SJCRH30 (cell line): ENCODE measurements at places on chromosomes 5 and 9. TPM values are rescaled to one million over a fixed set of nuclear protein-coding genes. Genes with fewer than 3 reads are reported as not detected.

Gene ZNG1A
- 79.4 and 91.8 TPM in 2 replicates for total RNA-seq

Gene TSSK1B
- 0.08 TPM in 1 of 2 replicates, not detected in the other for total RNA-seq

Gene DEPDC1B
- 31.4 and 33.9 TPM in 2 replicates for total RNA-seq

Gene TMEM174
- total RNA-seq: not detected in 2 replicates

Gene PCDHB10
- 9.7 and 9.8 TPM in 2 replicates for total RNA-seq

Gene NMUR2
- total RNA-seq: not detected in 2 replicates

- peaks cover 6% of the 10 kb centered on the region for H3K27me3 ChIP-seq
- H3K4me3 ChIP-seq: no peak overlapping the region
- no peak overlapping the region for H3K27ac ChIP-seq
- H3K4me1 ChIP-seq: peaks cover 15% of the 10 kb centered on the region
- no peaks in the 10 kb centered on the region for H3K36me3 ChIP-seq
- no peak for DNase-seq
Observed at GRCh38 chr9:137141050-137141810, 2.3 kb downstream of the GRIN1 start.

DNA sequence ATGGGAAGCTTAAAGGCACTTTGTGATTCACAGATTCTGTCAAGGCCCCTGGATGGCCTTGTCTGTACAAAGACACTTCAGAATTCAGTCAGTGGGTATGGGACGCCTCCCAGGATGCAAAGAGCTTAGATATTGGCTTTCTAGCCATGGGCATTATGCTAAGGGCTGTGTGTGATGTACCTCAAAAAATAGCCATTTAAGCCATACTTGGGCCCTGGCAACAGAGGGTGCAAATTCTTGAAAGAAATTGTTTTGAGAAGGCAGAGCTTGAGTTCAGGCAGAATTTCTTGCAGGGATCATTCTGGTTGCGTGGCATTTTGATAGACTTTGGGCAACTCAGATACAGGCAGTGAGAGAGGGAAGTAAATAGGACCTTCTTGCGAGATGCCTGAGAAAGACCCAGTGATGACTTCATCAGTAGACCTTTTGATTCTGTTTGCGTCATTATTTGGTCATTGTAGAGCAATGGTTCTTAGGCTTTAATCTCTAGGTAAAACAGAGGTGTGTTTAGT lies 3.9 kb downstream of the CYFIP2 start:
- no peaks in the 10 kb centered on the region for H3K36me3 ChIP-seq
- no peak overlapping the region for H3K27ac ChIP-seq
- no peak for DNase-seq
- H3K4me3 ChIP-seq: no peak overlapping the region

DNA sequence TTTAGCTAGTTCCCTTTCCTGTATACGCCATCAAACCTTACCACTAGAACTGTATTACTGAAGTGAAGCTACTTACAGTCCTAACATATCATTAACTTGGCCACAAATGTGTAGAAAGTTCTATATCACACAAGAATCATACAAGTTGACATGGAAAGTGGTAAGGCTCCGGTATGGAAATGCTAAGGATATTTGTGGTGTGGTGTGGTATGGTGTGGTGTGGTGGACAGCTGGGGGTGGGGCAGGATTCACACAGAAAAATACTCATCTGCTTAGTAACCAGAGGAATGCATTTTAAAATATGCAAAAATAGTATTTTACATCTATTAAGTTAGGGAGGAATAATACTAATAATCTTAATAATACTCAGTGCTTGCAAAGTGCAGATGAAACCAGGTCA lies 69.4 kb downstream of the TRPC7 start:
- H3K4me1 ChIP-seq: no peaks in the 10 kb centered on the region
- H3K27ac ChIP-seq: no peak overlapping the region
- H3K27me3 ChIP-seq: no peaks in the 10 kb centered on the region
- no peak overlapping the region for H3K4me3 ChIP-seq

DNA sequence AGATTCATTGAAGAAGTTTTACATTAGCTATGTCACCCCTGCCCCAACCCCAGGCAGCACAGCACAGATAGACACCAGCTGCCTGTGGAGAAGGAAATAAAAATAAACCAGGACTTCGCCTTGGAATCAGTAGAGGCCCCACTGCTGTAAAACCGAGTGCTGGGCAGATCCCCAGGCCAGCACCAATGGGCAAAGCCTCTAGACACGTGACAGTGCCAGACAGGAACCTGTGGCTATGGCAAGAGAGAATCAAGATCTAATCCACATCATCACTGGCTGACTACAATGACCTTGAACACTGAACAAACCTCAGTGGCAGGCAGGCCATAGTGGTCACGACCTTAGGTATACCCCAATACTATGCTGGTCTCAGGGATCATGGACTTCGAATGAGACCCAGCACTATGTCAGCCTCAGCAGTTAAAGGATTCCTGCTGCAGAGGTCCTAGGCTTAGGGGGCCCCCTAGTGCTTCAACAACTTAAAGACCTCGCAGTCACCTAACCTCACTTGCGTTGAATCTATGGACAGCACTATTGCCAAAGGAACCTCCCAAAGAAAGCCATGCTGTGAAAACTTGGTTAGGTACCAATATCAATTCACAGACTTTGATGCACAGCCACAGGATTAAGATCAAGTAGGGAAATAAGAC lies 2118.6 kb upstream of the C9orf72 start:
- H3K27me3 ChIP-seq: no peaks in the 10 kb centered on the region
- no peaks in the 10 kb centered on the region for H3K4me1 ChIP-seq
- H3K27ac ChIP-seq: no peak overlapping the region
- H3K4me3 ChIP-seq: no peak overlapping the region
- peak; percentile 62 for DNase-seq
- H3K36me3 ChIP-seq: no peaks in the 10 kb centered on the region

DNA sequence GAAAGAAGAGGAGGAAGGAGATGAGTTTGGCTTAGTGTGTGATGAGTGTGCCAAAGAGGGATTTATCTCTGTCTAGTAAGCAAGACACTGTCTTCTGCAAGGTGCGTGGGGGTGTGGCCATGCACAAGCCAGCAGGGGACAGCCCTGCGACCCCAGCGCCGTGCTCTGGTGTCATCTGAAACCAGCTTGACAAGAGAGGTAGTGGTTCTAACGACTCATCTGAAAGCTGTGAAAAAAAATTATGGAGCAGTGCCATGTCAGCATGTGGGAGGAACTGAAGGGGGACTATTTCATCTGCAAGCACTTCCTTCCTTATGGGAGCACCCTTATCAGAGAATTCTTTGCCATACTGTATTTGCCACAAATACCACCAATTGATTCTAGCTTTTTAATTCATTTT lies 398.6 kb downstream of the PSAT1 start:
- peaks cover 2% of the 10 kb centered on the region; the same call in 1 of the 2 replicates for H3K4me1 ChIP-seq
- no peak overlapping the region for H3K27ac ChIP-seq
- DNase-seq: no peak

DNA sequence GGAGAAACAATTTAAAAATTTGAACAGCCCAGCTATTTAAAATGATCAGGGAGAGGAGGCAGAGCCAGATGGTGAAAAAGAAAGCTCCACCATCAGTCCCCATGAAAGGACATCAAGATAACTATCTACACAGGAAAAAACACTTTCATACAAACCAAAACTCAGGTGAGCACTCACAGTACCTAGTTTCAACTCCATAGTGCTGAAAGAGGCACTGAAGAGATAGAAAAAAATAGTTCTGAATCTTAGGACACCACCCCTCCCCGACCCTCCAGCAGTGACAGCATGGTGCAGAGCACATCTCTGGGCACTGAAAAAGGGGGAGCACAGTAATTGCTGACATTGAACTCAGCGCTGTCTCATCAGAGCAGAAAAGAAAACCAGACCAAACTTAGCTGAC lies 732.9 kb downstream of the CETN3 start:
- no peak for DNase-seq
- H3K27me3 ChIP-seq: no peaks in the 10 kb centered on the region
- H3K36me3 ChIP-seq: no peaks in the 10 kb centered on the region
- H3K4me3 ChIP-seq: no peak overlapping the region
- no peaks in the 10 kb centered on the region for H3K4me1 ChIP-seq
- no peak overlapping the region for H3K27ac ChIP-seq

DNA sequence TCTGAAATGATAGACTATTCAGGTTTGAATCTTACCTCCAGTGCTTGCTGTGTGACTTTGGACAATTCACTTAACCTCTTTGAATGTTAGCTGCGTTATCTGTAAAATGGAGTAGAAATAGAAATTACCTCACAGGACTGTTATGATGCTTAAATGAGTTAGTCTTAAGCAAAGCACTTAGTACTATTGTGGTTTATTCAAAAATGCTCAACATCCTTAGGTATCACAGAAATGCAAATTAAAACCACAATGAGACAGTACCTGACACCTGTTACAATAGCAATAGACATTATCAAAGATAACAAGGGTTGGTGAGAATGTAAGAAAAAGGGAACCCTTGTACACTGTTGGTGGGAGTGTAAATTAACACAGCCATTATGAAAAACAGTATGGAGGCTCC lies 77.6 kb upstream of the FREM1 start:
- no peaks in the 10 kb centered on the region for H3K36me3 ChIP-seq
- no peak overlapping the region for H3K4me3 ChIP-seq
- no peaks in the 10 kb centered on the region for H3K27me3 ChIP-seq
- no peak overlapping the region for H3K27ac ChIP-seq
- no peaks in the 10 kb centered on the region for H3K4me1 ChIP-seq
- no peak for DNase-seq

- no peaks in the 10 kb centered on the region for H3K27me3 ChIP-seq
- no peaks in the 10 kb centered on the region for H3K36me3 ChIP-seq
- H3K27ac ChIP-seq: no peak overlapping the region
- H3K4me3 ChIP-seq: no peak overlapping the region
Observed at GRCh38 chr5:67043796-67044511, 152.6 kb downstream of the CD180 start.

GRCh38 chr5:58056546-58056945 lies 403.3 kb downstream of the PLK2 start:
- H3K4me1 ChIP-seq: no peaks in the 10 kb centered on the region
- H3K36me3 ChIP-seq: no peaks in the 10 kb centered on the region
- DNase-seq: no peak
- no peaks in the 10 kb centered on the region for H3K27me3 ChIP-seq

GRCh38 chr9:128624566-128624965 lies 32.1 kb downstream of the DYNC2I2 start:
- no peak for DNase-seq
- H3K27me3 ChIP-seq: no peaks in the 10 kb centered on the region
- no peak overlapping the region for H3K4me3 ChIP-seq
- H3K27ac ChIP-seq: no peak overlapping the region

DNA sequence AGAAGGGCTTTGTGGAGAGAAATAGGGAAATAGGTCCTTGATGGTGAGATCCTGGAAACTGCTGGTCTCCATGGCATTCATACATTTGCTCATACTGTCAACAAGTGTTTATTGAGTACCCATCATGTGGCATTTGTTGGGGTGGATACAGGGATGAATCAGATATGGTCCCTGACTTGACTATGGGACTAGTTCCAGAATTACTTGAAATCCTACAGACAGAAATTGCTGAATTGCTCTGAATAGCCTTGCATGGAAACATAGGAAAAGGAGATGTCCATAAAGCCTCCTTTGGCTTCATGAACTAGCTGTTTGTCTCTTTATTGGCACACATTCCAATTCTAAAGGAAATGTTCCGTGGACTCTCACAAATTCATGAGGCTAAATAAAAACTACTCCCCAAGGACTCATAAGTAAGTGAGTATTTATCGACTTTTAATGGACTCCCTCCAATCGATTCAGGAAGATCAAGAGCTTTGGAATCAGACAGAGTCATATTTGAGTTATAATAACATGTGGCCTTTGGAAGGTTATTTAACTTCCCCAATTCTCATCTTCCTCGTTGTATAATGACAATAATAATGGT lies 122.4 kb upstream of the C6 start:
- no peaks in the 10 kb centered on the region for H3K4me1 ChIP-seq
- no peaks in the 10 kb centered on the region for H3K36me3 ChIP-seq
- DNase-seq: no peak
- H3K4me3 ChIP-seq: no peak overlapping the region
- no peak overlapping the region for H3K27ac ChIP-seq
- H3K27me3 ChIP-seq: no peaks in the 10 kb centered on the region

DNA sequence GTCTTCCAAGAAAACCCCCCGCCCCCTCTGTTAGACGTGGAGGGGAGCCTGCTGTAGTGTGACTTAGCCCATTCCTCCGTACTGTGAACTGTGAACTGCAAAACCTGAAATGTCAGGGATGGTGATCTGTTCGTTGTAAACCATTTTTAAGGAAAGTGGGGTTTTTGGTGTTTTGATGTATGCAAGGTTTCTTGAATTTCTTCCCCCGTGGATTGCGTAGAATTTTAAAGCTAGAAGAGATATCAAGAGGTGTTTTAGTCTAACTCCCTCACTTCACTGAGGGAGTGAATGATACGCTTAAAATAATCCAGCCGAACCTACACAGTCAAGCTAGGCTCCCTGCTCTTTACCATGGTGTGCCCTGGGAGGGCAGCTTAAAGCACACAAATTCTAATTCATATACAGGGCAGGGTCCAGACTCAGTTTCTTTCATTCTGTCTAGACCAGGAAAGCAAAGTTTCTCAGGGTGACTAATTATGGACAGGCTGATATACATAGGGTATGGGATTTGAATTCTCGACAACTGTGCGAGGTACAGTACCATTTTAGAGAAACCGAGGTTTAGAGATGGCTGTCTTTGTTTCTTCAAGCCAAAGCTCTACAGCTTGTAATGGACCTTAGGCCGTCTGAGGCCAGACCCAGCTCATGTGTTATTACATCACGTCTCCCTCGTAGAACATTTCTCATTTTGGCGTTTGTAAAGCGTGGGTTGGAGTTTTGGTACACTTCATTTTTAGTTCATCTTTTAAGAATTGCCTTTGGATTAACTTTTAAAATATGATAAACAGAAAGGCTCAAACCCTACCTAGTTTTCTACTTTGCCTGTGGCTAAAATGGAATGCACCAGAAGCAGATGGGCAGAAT lies 2.7 kb downstream of the PTGER4 start:
- DNase-seq: no peak
- H3K4me1 ChIP-seq: peaks cover 8% of the 10 kb centered on the region
- no peaks in the 10 kb centered on the region; the same call in 1 of the 2 replicates for H3K36me3 ChIP-seq
- H3K27ac ChIP-seq: no peak overlapping the region

DNA sequence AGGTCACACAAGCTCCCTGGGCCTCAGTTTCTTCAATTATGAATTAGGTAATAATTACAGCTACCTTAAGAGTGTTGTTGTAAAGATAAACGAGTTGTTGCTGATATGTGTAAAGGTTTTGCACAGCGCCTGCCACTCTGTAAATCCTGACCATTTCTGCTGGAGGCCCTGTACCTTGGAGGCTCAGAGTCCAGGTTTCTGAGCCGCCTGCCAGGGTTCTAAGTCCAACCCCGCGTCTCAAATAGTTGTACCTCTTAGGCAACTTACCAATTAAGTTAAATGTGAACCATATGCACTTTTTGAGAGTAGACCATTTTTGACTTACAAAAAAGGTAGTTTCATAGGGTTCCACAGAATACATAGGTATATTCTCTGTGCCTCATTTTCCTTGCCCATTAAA lies 156.8 kb upstream of the KLF9 start:
- no peak overlapping the region for H3K27ac ChIP-seq
- no peaks in the 10 kb centered on the region for H3K27me3 ChIP-seq
- H3K4me3 ChIP-seq: no peak overlapping the region
- no peak for DNase-seq

GRCh38 chr9:129273136-129273895 lies 95.3 kb upstream of the IER5L start:
- no peak overlapping the region for H3K27ac ChIP-seq
- H3K36me3 ChIP-seq: no peaks in the 10 kb centered on the region
- H3K27me3 ChIP-seq: peaks cover 19% of the 10 kb centered on the region; the same call in 1 of the 2 replicates
- no peak for DNase-seq
- no peaks in the 10 kb centered on the region for H3K4me1 ChIP-seq
- no peak overlapping the region for H3K4me3 ChIP-seq
